Stimulated activated CD8-positive, alpha-beta memory T cell treated with anti-CD3 and anti-CD28 coated beads, Interleukin-2, amount 100 ng/mL, for 1 hour (primary cell): ENCODE measurements at places on chromosomes 5 and 9.

DNA sequence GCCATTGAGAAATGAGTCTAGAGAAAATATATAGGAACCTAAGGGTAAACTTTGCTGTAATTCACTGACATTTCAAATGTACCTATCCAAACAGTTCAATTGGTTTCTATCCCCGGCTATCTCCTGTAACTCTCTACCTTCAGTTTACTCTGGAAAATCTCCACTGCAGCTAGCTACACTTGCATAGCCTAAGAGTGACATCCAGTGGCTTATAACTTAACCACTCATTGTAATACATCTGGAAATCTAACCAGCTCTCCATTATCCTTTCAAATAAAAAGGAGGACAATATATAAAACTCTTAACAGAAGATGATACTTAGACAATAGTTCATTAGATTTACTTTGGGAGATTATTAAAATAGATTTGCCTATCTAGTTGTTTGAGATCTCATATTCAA, 35.3 kb upstream of the SPDL1 start:
- no peak for DNase-seq

DNA sequence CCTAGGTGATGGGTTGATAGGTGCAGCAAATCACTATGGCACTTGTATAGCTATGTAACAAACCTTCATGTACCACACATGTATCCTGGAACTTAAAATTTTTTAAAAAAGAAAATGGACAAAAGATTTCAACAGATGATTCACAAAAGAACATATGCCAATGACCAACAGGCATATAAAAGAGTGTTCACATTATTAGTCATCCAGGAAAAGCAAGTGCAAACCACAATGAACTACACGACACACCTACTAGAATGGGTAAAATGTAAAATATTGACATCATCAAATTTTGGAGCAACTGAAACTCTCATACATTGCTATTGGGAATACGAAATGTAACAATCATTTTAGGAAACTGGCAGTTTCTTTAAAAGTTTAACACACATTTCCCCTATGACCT, 109.9 kb downstream of the YIPF5 start:
- DNase-seq = no peak

DNA sequence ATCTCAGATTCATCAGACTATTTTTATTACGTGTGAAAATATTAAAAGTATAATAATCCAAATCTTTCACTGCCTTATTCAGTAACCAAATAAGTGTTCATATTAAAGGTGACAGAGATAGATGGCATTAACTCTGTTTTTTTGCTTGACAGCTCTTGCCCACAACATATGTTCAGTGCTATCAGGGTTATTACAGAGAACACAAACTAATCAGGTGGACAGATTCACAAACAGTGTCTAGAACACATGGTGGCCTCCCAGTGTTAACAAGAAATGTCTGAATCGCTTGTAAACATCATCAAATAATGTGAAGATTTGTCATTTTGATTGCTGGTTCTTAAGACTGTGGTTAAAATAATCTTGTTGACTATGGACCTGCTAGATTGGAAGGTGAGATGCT, 609.1 kb upstream of the GRAMD2B start:
- no peak for DNase-seq

- no peak for DNase-seq
Observed at GRCh38 chr5:110476164-110476563, 250.3 kb downstream of the TMEM232 start.

DNA sequence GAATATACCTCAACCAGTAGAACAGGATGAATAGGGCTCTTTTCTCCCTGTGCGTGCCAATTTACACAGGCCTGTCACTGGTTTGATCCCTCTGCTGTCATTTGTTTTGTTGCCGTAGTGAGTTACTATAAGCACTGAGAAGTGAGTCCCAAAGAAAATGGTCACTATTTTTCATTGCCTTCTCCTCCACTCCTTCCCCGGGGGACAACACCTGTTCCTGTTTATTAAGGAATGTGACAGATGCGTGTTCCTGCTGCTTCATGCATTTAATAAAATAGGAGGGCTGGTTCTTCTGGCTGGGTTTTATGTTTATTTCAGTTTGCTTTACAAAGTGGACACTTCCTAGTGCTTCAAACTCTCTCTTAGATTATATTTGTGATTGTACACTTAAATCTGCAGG, 6.4 kb downstream of the THBS4 start:
- no peak for DNase-seq

DNA sequence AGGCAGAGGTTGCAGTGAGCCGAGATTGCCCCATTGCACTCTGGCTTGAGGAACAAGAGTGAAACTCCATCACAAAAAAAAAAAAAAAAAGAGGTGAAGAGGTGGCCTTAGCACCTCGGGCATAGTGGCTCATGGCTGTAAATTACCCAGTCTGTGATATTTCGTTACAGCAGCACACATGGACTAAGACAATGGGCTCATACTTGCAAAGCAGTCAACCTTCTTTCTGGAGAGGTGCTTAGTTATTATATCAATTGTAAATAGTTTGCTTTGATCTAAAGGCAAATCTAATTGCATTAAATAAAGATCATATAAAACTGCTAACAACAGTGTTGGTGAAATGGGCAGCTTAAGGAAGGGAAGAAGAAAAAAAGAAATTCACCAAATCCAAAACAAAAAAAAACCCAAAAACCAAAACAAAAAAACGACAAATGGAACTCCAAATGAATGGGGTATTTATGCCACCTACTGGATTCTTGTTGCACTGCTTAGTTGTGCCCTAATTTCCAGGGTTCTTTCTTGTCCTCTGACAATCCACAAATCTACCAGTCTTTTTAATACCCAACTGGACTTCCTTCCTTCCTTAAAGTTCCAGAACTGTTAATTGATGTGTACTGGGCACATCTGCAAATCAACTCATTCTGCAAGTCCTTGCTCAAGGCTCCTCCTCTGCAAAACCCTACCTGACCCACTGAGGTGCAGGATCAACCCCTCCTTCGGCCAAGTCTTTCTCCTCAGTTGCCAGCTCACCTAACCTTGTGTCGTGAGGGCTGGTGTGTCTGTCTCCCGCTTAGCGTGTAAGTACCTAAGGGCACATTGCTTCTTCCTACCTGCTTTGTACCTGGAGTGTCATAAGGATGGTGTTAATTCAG, 35.0 kb upstream of the DMRT1 start:
- DNase-seq = no peak

- no peak for DNase-seq
Observed at GRCh38 chr9:99663856-99664255, 157.8 kb upstream of the NR4A3 start.
